ENCODE measurements at places on chromosomes 12 and 14.

- DNase-seq = no peak
Observed at GRCh38 chr12:1544996-1545700, 49.2 kb downstream of the FBXL14 start.

DNA sequence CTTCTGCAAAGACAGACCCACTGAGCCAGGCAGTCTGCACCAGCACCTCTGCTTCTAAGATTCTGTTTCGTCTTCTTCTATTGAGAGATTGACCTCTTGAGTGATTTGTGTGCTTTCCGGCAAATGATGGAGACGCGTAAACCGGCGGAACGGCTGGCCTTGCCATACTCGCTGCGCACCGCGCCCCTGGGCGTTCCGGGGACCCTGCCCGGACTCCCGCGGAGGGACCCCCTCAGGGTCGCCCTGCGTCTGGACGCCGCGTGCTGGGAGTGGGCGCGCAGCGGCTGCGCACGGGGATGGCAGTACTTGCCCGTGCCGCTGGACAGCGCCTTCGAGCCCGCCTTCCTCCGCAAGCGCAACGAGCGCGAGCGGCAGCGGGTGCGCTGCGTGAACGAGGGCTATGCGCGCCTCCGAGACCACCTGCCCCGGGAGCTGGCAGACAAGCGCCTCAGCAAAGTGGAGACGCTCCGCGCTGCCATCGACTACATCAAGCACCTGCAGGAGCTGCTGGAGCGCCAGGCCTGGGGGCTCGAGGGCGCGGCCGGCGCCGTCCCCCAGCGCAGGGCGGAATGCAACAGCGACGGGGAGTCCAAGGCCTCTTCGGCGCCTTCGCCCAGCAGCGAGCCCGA, 703 bp downstream of the ASCL4 start:
- peak; percentile 15 for DNase-seq

GRCh38 chr12:101779626-101780025, 40.4 kb upstream of the SYCP3 start:
- no peak for DNase-seq

DNA sequence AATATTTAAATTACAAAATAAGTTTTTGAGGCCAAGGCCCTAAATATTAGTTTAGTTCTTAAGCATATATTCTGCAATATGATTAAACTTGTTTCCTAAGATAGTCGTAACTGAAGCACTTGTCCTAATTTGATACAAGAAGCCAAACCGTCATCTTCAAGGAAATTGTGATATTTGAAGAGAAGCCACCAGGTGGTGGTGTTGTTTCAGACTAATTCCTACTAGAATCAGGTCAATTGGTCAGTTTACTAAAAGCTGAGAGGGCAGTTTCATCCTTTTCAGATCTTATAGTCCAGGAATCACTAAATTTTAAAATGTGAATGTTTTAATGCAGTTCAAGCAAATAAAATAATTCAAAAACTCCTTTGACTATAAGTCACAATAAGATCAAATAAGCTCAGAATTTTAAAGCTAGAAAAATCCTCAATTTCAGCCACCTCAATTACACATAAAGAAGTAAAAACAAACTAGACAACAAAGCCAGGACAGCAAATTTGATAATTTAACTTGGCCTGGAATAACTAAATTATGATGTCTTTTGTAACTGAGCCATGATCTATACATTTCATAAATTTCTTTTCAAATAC, 7.1 kb upstream of the ARL1 start:
- DNase-seq = peak; percentile 26

DNA sequence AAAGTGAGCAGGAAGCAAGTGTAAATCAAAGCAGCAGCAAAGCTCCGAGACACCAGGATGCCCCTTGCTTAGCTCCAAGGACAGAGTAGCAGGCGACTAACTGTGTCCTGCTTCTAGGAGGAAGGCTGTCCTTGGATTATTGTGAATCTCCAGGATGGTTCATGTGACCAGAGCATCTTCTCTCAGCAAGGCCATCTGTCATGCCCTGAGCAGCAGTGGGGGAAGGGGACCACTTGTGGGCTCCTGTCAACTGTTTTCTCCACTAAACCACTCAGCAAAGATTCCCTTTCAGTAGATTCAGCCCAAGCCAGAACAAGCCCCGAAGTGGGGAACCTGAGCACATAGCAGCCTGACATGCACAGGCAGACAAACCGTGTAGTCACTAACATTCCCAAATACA, 19.4 kb downstream of the MAP3K9 start:
- DNase-seq = no peak

DNA sequence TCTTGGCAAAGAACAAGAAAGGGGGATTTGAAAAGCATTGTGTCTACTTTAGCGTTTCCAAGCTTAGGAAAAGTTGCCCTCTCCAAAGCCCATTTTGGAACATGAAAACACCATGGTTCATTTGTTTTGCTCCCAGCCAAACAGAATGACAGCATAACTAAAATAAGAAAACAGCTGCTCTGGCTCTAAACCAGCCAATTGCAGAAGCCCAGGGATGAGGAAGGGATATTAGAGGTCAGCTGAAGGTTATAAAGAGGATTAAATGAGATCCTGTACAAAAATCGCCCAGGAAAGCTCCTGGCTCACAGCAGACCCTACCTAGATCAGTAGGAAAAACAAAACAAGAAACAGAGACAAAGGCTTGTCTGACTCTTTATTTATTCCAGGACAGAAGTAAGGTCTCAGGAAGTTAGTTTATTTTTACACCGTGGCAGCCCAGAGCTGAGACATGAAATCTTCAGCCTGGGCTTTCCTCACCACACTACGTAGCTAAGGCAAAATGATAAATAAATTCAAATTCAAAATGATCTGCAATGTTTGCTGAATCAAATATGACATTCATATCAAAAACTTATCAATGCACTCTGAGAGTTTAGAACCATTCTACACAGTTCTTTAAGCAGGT, 25.9 kb downstream of the SPX start:
- DNase-seq = no peak

DNA sequence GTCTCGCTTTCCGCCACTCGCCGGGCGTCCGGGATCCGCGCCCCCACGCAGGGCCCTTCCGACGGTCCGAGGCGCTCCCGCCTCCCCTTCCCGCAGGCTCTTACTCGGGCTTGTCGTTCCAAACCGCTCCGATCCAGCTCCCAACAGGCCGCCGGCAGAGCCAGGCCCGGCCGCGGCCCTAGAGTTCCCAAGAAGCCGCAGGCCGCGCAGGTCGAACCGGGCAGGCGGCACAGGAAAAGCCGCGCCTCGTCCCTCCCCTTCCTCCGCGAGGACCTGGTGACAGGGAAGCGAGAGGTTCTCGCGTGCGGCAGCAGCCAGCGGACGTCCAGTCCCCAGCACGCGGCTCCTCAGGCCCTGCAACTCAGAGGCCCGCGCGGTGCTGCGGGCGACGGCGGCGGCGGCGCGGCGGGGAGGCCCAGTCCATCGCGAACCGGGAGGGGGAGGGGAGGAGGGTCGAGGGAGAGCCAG, 272 bp downstream of the HECTD1 start:
- no peak for DNase-seq

GRCh38 chr12:106767206-106767605, 7.3 kb upstream of the RIC8B start:
- DNase-seq = no peak

GRCh38 chr14:77011245-77011644, 17.3 kb downstream of the IRF2BPL start:
- DNase-seq = no peak

DNA sequence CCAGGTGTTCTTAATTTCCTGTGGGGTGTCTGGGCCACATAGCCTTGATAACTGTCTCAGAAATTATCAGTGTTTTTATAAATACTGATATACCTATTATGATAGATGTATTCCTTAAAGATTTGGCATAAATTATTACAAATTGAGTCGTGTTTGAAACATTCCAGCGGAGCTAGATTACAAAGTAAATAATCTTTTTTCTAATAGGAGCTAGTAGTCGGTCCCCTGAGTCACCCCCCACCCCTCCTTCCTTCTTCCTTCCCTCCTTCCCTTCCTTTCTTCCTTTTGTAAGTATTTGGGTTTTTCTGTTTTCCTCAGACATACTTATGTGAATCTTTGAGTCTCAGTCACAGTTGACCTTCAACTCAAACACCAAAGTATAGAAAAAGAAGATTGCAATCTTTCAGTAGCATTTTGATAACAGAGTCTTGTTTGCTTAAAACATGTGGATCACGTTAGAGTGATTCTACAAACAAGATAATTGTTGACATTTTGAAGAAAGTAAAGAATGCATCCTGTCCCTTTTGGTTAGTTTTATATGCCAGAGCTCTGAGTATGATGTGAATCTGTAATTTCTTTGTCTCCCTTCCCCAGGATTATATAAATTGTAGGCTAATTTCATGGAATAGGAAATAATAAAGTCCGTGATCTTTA, 264.0 kb downstream of the FUT8 start:
- DNase-seq = no peak
